ENCODE measurements at places on chromosomes 12 and 14. TPM values are rescaled to one million over a fixed set of nuclear protein-coding genes. Genes with fewer than 3 reads are reported as not detected.

GRCh38 chr14:103862393-103862782 is 15.0 kb upstream of the PPP1R13B start:
- no peak for DNase-seq

Gene TAS2R50
- 1.0 TPM for total RNA-seq

- DNase-seq = no peak
Measured at GRCh38 chr12:82029936-82030335, 270.8 kb upstream of the PPFIA2 start.

DNA sequence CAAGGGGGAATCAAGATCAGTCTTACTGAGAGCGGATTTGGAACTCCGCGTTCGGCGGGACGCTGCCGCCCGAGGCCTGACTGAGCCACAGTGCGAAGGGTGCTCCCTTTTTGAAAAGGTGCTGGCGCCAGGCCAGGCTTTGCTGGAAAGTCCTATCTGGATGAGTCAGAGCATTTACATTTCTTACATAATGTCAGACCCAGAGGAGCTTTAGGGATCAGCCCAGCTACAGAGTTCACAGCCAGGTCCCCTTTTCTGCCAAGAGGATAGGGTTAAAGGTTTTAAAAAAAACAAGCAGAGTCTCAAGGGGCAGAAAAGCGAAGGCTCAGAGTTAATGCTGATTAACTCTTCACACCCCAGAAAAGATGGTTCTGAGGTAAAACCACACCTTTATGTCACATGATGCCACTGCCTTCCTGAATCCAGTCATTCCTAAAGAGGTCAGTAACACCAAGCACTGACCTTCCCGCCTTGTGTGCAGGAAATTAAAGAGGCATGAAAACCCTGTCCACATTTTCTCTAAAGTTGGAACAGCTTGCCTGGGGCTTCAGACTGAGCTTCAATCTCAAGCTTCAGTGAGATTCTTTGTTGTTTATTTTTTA is 11.7 kb upstream of the FBXL14 start:
- DNase-seq = no peak

DNA sequence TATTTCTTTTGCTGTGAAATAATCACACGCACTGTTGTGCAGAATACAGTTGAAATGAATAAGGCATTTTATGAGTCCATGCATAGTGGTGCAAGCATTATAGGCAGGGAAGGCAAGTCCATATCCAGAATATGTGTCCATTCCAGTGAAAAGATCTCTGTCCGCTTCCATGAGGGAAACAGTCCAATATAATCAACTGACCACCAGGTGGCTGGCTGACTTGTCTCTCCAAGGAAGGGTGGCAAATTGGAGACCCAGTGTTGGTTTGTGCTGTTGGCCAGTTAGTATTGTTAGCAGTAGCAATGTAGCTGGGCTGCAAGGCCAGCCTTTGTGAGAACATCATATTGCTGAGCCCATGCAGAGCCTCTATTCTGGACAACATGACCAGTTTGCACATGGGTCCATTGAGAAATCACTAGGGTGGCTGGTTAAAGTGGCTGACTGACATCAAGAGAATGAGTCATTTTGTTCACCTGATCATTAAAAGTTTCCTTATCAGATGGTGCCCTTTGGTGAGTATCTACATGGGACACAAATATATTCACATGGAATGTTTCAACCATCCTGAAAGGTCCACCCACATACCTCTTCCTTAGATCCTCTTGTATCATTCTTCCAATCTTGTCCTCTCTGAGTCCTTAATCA is 17.3 kb upstream of the YAF2 start:
- no peak for DNase-seq

DNA sequence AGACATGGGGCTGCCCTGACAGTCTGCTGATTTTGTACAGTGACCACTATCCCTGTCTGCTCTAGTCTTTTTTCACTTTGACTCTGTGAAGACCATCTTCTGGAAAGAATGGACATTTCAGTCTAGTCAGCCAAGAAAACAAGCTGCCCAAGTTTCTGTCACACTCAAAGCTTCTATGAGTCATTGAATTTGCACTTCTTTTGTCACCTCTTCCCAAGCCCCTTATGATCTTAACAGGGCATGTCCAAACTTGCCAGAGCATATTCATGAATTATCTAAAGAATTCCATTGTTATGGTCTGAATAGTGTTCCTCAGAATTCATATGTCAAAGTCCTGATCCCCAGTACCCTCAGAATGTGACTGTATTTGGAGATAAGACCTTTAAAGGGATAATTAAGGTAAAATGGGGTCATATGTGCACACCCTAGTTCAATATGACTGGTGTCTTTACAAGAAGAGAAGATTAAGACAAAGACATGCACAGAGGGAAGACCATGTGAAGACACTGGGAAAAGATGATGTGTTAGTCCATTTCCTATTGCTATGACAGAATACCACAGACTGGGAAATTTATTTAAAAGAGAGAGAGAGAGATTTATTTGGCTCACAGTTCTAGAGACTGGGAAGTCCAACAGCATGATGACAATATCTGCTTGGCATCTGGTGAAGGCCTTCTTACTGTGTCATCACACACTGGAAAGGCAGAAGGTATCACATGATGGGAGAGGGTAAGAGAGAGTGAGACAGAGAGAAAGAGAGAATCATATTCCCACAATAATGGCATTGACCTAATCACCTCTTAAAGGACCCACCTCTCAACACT is 242.6 kb downstream of the BTG1 start:
- DNase-seq = no peak

DNA sequence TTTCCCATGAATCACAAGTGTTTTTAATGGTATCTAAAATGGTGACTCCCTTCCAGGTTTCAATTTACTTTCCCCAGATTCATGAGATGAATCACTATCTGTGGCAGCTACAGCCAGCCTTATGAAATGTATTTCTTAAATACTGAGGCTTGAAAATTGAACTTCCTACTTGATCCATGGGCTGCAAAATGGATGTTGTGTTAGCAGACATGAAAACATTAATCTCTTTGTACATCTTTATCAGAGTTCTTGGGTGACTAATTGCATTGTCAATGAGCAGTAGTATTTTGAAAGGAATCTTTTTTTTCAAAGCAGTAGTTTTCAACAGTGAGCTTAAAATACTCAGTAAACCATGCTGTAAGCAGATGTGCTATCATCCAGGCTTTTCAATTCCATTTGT is 250.8 kb downstream of the SLC6A15 start:
- DNase-seq = no peak

Gene SERPINA5
- not detected for total RNA-seq

DNA sequence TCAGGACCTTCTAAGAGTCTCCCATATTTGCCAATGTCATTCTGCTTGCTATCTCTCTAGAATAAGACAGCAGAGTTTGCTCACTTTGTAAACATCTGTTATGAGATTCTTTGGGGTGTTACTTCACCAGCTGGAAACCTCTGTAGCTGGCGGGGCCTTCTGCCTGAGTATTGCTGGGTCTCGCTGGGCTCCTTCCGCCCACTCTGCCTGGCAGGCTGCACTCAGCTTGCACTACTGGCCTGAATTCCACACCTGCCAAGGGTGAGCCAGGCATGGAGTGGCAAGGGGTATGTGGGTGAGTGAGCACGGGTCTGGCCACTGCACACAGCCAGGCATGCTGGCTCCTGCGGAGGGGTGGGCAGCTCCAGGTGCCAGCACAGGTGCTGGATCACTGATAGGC is 267.3 kb upstream of the PDE3A start:
- no peak for DNase-seq

DNA sequence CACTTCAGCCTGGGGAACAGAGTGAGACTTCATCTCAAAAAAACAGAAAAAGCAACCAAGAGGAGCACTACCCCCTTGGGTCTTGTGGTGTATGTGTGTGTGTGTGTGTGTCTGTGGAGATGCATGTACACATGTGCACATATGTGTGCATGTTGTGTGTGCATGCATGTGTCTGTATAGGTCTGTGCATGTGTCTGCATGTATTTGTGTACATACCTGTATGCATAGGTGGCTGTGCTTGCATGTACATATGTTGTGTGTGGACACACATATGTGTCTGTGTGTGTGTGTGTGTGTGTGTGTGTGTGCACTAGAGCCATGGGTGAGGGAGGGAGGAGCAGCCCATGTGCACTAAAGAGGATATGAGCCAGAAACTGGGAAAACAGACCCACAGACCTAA is 49.1 kb downstream of the ARL6IP4 start:
- no peak for DNase-seq

Gene GLI1
- total RNA-seq = 1.5 TPM

DNA sequence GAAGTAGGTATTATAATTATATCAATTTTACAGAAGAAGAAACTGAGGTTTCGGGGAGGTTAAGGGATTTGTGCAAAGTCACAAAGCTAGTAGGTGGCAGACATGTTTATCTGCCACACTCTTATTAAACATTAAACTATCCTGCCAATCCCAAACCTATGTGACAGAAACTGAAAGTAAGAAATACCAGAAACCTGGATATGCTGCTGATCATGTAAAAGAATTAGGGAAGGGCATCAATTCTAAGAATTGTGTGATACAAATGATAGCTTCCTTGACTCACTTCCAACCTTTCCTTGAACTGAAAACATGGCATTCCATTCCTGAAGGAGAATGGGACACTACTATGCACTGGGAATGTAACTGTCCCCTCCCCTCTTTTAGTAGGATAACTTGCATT is 16.9 kb downstream of the TAOK3 start:
- no peak for DNase-seq

DNA sequence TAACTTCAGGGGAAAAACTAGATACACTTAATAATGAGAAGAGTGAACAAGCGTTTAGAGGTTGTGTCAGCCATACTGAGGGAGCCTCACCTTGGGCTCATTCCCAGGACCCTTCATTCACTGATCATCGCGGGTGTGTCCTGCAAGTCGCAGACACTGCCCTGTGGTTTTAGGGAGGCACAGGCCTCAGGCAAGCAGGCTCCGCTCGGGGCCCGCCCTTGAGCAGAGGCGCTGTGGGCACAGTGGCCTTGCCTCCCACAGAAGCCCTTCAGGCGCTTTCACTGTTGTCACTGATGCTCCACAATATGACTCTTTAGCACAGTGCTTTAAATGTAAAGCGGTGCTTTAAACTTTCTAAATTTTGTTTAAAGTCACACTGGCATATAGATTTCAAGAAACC is 67.4 kb downstream of the DDX51 start:
- no peak for DNase-seq

- no peak for DNase-seq
Measured at GRCh38 chr12:64083285-64084210, 138.5 kb downstream of the KICS2 start.

DNA sequence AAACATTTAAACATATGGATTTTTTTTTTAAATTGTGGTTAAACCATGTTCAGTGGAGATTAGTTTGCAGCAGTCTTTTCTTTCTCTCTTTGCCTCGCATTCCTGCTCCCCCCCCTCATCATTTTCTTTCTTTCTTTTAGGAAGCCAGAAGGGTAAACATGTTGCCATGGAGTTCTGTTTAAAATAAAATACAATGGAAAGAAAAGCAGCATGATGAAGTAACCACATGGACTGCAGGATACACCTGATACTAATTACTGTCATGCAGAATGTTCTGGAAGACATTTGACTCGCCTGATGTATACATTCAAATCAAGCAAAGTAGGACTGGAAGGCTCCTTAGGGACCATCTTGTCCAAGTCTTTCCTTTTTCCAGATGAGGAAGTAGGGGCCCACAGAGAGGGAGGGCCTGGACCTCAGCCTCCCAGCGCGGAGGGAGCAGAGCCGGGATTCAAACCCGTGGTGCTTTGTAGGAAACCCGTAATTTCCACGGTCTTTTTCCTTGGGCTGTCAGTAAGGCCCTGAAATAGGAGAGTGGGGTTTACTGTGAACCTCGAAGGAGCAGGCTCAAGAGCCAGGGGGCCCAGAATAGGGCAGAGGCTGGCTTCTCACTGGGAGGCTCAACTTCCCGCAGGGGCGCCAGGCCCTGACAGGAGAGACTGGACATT is 2.4 kb upstream of the MEG3 start:
- DNase-seq = no peak

Gene NXPH4
- 0.82 TPM for total RNA-seq

All from activated T-helper 2 cell treated with anti-CD3 and anti-CD28 coated beads, Interferon-gamma antibody, Interleukin-2, Interleukin-4, amounts not matched to agents 10 μg/mL and 5 μg/mL and 100 μg/mL, durations not matched to agents 14 hours and 24 hours and 36 hours (primary cell).